ENCODE measurements at places on chromosomes 6 and 20.
A peak's percentile ranks its signal among the peaks of the same experiment; 100 is the strongest.

- DNase-seq = no peak
Measured at GRCh38 chr6:53854843-53855567, 60.2 kb downstream of the LRRC1 start.

GRCh38 chr6:40125680-40126394 lies 191.6 kb upstream of the MOCS1 start:
- no peak for DNase-seq

DNA sequence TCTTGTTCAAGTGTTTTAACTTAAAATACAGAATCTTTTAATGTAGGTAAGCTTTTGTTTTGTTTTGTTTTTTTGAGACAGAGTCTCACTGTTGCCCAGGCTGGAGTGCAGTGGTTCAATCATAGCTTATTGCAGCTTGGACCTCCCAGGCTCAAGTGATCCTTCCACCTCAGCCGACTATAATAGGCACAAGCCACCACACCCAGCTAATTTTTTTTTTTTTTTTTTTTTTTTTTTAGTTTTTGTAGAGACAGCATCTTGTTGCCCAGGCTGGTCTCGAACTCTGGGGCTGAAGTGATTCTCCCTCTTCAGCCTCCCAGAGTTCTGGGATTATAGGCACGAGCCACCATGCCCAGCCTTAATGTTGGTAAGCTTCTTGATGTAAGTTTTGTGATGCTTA lies 3.3 kb downstream of the EFHC1 start:
- DNase-seq = no peak

- DNase-seq = no peak
Measured at GRCh38 chr6:132060591-132060990, 109.4 kb upstream of the CCN2 start.

DNA sequence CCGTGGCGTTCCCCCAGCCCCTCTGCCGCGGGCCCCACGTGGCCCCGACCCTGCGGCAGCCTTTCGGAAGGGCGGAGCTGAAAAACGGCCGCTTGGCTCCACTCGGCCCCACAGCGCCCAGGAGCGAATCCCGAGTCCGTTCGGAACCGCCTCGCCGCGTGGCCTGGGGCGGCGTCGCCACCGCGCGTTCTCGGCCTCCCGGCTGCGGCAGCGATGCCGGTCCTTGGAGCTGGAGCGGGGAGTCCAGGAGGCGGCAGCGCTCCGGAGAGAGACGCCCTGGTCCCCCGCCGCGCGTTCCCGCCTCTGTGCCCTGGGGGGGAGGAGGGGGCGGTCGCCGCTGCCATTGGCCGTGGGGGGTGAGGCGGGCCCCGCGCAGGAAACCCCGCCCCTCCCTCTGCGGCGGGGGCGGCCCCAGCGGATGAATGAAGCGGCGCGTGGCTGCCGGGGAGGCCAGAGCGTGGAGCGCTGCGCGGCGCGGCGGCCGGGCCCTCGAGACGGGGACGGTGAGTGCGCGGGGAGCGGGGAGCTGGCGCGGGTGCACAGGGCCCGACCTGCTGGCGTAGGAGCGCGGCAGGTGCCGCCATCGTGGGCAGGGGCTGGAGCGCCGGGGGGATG lies at the start of gene SLCO4A1:
Gene SLCO4A1, plus strand, starts transcription at position 453 of the 615 bp plus-strand sequence. CDS start 13,952 bp downstream, outside the sequence.
- peak; percentile 78 for DNase-seq

DNA sequence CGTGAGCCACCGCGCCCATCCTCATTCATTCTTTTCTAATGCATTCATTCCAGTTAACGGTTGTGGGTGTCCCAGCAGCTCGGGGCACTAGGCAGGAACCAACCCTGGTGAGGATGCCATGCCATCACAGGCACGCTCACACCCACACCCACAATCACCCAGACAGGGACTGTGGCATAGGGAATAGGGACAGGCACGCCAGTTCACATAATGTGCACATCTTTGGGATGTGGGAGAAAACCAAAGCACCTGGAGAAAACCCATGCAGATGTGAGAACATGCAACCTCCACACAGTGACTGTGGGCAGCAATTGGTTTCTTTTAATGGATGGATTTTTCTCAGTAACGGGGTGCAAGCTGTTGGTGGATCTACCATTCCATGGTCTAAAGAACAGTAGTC lies 64.3 kb downstream of the IRF4 start:
- no peak for DNase-seq

DNA sequence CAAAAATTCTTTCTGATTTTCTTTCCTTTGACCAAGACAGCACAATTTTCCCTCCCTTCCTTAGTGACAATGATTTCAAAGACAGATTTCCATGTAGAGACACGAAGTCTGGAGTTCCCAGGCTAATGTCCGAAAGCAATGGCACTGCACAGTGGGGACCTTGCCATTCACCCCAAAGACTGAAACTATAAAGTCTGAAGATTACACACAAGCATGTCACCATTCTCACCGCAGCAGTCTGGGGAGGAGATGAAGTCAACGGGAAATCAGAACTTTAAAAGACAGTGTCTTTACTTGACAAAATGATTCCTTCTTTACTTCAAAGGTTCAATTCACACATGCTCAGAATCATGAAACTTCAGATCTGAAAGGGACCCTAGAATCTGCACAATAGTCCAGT lies 8.3 kb downstream of the B4GALT5 start:
- DNase-seq = no peak

GRCh38 chr6:105336986-105337385 lies 65.9 kb downstream of the PREP start:
- no peak for DNase-seq

- DNase-seq = no peak
Measured at GRCh38 chr20:46970937-46971630, 76.4 kb downstream of the EYA2 start.

- DNase-seq = no peak
Measured at GRCh38 chr6:37105148-37106050, 64.6 kb upstream of the PIM1 start.

DNA sequence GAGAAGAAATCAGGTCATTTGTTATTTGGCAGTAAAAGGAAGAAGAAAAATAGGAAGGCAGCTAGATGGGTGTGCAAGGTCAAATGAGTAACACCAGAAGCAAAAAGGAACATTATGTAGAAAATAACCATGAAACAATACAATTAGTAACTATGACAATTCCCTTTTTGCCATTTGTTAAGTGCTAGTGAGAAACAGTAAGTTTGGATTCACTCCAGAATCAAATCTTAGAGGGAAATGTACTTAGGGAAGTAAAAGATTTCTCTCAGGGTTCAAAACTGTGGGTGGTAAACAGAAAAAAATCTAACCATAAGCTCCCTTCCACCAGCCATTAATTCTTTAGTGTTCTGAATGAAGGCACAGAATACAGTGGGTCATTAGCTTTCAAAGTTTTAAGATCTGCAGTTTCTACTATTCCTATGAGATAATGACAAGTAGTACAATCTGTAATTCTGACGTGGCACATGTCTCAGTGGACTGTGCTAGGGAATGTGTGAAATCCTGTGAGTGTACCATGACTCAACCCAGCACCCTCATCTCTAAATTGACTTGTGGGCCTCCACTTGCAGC lies 17.1 kb downstream of the REPS1 start:
- no peak for DNase-seq

GRCh38 chr20:32534661-32535240 lies 50.4 kb downstream of the NOL4L start:
- peak; percentile 33 for DNase-seq

DNA sequence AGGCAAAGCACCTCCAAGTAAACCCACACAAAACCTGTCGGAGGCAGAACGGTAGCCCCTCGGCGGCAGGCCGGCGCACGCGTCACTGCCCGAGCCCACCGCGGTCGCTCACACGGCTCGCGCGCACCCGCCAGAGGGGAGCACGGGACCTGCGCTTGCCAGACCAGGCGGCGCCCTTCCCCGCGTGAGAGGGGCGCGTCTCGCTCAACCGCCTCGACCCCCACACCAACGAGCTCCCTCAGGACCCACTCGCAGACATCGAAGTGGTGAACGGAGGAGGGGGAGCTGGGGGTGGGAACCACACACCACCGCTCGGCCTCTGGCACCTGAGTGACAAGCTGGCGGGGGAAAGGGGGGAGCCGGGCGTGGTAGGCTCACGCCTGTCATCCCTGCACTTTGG lies 1513.4 kb upstream of the DEFB115 start:
- DNase-seq = no peak

DNA sequence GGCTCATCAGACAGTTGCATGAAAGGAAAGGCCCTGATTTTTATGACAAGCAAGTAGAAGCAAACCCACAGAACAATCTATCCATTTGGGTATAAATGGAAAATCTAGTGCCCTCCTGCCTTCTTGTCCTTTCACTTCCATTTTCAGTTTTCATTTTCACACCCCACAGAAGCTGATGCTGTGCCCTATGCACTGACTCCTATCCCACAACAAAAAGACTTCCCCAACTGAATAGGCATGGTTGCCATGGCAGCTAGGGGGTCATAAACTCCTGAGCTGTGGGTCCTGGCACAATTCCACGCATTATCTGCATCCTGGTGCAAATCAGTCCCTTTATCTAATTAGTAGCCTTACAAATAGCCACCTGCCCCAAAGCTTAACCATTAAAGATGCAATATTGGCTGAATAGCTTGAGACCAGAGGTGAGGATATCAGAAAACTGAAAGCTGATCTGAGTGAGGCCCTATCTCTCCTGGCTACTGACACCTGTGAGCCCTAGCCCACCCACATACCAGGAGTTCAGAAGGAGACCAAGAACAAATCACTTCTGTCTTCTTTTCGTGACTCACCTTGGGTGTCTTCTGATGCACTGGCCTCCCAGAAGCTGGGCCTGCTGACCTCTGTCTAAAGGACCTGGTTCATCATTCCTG lies 34.9 kb upstream of the HEY2 start:
- DNase-seq = no peak

GRCh38 chr20:40724566-40724965 lies 35.5 kb upstream of the MAFB start:
- no peak for DNase-seq

- no peak for DNase-seq
Measured at GRCh38 chr6:7630792-7631191, 40.8 kb downstream of the SNRNP48 start.

DNA sequence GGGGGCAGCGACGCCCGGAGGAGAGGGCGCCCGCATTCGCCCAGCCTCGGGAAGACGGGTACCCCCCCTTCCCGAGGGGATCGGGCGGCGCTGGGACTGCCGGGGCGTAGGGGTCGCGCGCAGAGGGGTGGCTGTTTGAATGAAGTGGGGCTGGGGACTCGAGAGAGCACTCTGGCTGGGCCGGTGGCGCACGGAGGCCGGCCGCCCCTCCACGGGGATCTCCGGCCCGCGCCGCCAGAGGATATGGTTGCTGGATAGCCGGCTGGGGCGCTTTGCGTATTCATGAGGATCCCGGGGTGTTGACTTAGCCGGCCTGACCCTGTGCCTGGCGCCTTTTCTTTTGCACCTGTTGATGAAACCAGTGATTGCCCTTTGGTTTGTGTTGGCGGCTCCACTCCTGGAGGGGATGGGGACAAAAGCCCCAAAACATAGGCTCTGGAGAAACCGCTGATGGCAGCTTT lies 469 bp downstream of the SYNJ2 start:
- DNase-seq = no peak

- DNase-seq = no peak
Measured at GRCh38 chr6:148854096-148854495, 107.3 kb downstream of the UST start.

DNA sequence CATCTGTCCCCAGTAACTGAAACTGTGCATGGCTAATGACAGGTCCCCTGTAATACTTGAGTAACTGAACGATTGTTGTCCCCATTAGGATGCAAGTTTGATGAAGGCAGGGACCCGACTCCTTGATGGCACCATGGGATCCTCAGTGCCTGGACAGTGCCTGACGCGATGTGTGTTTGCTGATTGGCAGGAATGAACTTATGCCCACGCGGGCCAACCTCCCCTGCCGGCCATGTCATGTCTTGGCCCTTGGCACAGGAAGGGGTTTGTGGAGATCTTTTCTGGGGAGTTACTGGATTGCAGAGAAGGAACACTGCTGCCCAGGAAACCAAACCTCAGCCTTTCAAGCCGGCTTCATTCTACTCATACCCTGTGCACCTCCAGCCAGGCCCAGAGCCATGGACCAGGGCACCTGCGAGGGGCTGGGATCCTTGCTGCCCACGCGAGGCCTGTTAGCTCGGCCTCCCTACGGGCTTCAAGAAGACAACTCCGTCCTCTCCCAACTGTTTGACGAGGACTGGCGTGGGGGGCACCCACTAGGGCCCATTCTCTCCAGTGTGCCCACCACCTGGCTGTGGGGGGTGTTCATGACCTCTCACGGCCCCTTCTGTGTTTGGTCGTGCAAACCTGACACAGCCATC lies 147.8 kb downstream of the ZMYND8 start:
- DNase-seq = no peak

GRCh38 chr6:144955859-144956258 lies 670.7 kb downstream of the UTRN start:
- DNase-seq = no peak

- DNase-seq = no peak
Measured at GRCh38 chr20:1368448-1369199, 24.2 kb downstream of the FKBP1A start.

DNA sequence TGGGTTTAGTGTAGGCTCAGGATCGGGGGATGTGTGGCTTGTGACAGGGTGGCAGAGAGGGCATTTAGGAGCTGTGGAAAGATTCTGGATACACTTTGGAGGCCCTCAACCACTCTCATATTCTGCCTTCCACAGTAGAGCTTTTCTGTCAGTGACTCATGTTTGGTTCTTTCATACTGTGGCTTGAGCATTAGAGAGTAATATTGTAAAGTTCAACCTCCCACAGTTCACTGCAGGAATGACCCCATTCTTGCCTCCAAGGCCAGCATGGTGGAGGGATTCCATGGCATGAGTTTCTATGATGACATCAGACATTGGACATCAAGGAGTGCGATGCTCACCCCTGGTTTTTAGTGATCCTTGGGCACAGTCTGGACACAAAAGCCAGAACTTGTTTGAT lies 50.9 kb downstream of the DTD1 start:
- no peak for DNase-seq

DNA sequence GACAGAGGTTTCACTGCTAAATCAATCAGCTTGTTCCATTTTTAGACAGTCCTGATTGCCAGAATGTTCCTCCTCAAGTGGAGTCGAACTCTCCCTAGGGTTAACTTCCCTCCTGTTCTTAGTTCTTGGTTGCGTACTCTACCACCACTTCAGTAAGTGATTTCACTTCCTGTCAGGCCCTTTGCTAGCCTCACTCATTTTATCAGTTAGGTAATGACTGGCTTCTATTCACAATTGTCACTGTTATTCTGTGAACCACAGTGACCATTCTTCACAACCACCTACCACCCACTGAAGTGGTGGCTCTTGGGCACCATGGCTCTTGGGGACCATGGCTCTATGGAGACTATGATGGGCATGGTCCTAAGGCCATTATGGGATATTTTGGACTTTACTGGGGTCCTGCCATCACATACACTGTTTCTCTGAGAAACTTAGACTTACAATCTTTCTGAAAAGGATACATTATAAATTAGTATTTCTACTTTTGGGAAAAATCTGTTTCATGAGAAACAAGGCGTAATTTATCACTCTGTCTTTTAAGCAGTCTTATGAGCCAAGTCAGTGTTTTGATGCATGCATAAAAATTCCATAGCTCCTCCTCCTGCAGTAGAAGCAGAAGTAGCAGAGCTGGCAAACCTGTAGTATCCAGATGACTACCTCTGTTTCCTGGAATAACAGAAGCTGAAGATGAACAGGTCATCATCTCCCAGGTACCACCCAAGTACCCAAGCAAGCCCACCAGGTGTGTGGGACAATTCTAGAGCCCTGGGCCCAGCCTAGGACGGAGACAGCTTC lies 66.3 kb downstream of the ATXN1 start:
- no peak for DNase-seq

Measured in activated T-helper 1 cell treated with anti-CD3 and anti-CD28 coated beads, Interleukin-2, amount 50 U/mL, for 16 hours (primary cell).